Osteoblast (primary cell): ENCODE measurements at places on chromosomes 13 and 19.

GRCh38 chr13:79973533-79973963, 367.4 kb downstream of the SPRY2 start:
- DNase-seq = peak; percentile 6

DNA sequence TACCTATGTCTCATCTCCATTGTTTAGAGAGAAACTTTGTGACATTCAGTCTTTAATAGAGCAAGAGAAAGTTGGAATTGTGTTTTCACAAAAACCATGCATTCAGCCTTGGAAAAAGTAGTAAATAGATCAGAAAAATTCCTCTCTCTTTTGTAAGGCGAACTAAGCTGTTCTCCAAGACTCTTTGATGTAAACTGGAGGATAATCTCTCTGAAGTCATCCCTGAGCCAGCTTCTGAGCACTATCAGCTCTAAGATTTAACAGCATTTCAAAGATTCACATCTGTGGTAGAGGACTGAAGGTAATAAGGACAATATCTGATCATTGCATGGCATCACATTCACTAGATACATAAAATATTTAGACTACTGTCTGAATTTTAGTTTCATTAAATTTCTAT, 904.6 kb upstream of the ATXN8OS start:
- DNase-seq = no peak

GRCh38 chr13:86486582-86486981, 687.4 kb upstream of the SLITRK6 start:
- no peak for DNase-seq

DNA sequence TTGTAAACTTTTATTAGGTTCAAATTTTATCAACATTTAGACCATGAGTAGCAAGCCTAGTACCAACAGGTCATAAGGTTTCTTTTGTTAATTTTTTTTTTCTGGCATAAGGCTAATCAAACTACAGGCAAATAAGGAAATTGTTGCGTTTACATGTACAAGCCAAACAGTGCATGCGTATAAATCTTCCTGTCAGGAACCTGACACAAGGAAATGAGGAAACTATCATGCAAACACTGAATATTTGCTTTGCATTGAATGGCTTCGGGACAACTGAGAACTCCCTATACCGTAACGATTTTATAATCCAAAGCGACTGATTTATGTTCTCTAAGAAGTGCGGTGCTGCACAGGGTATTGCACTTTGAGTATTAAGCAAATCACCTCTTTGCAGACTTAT, 133.0 kb upstream of the TRPC4 start:
- DNase-seq = no peak

DNA sequence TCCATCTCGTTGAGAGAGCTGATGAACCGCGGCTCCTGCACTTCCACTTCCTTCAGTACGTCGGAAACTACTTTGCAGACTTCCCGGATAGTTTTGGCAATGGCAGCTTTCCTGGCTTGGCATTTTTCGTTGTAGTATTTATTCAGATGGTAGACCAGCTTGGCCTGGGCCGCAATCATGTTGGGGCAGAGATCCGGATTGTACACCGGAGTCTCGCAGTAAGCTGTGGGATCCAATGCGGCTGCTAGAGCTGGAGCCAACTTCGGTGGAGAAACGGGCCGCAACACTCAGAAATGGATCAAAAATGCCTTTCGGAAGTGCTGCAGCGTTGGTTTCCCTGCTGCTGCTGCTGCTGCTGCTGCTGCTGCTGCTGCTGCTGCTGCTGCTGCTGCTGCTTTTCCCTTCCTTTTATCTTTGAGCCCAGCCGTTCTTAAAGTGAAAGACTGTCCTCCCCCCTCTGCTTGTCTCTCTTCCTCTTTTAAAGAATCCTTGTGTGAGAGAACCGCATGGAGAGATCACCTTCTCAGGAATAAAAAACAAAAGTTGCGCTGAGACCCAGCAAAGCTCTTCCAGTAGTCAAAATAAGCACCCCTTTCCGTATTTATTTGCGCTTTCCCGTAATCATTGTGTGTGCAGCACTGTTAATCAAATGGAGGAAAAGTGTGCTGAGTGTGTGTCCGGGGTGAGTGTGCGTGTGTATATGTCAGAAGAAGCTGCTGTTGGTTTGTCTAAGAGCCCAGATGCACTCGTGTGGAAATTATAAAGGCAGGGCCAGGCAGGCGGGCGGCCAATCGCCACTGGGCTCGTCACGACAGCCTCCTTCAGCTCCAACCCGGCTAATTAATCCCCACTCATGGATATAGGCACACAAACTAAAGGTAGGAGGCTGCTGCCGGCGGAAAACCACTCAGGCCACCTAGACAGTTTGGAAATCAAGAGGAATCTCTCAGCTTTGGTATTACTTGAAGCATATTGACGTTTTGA, at the start of gene MAB21L1:
MAB21L1 (minus strand) TSS at position 730 of the 984 bp plus-strand sequence; CDS start at position 179, 551 bp downstream.
- peak; percentile 96 for DNase-seq

GRCh38 chr19:49890349-49891311, 6.1 kb downstream of the IL4I1 start:
- DNase-seq = no peak

DNA sequence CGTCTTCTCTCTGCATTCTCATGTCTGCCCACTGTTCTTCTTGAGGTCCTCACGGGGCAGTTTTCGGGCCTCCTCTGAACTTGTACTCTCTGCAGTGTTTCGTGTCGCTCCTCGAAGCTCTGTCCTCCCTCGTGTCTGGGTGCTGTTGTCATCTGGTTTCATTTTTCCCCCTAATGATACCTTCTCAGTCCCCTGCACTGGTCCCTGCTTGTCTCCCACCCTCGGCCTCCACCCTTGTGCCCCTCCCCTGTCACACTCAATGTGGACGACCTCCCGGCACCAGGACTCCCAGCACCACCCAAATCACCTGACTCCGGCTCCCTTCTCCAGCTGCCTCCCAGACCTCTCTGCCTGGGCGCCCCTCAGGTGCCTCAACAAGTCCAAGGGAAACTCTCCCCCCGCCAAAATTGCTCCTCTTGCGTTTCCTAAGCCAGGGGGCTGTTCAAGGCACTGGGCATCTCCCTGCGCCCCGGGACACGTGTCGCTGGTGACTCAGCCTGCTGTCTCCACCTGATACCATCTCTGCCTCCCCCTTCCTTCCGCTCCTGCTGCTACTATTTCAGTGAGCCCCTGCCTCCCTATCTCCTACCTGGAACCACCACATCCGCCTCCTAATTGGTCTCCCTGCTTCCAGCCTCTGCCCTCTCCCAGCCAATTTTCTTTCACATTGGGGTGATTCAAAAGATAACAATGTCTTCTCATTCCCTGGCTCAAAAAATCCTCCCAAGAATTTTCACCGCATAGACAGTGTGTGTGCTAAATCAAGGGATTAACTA, 49.5 kb downstream of the RFX2 start:
- peak; percentile 81 for DNase-seq

DNA sequence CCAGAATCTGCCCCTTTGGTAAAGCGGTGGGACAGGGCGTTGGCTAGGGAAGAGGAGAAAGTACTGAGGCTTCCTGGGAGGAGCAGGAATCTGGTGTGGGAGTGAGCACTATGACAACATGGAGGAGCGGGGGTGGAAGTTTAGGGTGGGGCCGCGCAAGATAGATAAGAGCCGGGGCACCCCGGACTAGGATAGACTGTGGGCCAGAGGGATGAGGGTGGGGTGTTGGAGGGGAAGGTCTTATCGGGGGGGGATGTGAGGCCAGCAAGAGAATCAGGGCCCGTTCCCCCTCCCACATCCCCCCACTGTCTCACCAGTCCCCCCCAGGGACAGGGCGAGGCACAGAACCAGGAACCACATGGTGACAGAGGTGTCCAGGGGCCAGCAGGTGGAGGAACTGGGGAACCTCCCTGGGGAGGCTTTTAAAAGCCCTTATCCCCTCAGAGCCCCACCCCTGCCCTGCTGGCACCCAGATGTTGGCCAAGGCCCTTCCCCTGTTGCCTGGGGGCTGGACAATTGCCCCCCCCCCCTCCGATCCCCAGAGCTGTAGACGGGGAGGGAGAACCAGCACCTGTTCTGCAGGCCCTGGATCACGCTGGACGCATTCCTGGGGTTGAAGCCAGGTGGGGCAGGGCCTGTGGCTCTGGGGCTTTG, at the start of gene KLK1:
KLK1 (minus strand) TSS at position 399 of the 654 bp plus-strand sequence; CDS start at position 360, 39 bp downstream.
- peak; percentile 75 for DNase-seq

DNA sequence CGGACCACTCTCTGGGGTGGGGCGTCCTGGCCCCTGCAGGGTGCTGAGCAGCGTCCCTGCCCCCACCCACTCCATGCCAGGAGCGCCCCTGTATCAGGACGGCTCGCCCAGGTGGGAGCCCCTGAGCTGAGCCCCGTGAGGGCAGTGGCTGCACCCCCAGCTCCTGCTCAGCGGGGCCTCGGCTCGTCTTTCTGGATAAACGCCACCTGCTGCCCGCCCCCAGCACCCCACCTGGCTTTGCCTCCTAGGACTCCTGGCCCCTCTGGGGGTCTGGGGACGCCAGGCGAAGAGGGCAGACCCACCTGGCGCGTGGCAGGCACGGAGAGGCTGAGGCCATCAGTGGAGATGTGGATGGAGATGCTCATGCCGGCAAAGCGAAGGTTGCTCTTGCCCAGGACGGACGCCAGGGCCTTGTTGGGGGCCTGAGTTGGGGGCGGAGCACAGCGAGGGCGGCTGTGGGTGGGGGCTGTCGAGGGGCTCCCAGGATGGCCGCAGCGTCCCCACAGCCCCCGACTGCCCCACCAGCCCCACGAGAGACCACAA, 22.3 kb downstream of the SHC2 start:
- DNase-seq = no peak

DNA sequence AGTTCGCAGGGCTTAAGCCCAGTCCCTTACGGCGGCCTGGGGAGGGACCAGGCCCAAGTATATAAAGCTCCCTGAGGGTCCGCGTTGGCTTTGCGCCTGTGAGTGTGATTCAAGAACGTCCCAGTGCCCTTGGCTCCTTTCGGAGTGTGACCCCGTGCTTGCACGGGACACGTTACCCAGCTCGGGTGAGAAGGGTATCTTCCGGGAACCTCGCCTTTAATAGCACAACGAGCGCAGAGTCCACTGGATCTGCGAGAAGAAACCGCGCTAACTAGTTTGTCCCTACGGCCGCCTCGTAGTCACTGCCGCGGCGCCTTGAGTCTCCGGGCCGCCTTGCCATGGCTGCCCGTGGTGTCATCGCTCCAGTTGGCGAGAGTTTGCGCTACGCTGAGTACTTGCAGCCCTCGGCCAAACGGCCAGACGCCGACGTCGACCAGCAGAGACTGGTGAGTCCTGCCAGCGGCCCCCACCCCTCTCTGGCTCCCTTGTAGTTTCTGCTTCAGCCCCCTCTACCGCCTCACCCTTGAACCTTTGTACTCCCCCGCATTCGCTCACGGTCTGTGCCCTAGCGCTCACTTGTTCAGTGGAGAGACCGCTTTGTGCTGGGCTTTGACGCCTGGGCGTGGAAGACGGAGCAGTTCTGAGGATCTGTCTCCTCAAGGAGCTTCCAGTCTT, at the start of gene DNAJC15:
DNAJC15 (plus strand) TSS at position 298 of the 675 bp plus-strand sequence; CDS start at position 339, 41 bp downstream.
- peak; percentile 93 for DNase-seq

DNA sequence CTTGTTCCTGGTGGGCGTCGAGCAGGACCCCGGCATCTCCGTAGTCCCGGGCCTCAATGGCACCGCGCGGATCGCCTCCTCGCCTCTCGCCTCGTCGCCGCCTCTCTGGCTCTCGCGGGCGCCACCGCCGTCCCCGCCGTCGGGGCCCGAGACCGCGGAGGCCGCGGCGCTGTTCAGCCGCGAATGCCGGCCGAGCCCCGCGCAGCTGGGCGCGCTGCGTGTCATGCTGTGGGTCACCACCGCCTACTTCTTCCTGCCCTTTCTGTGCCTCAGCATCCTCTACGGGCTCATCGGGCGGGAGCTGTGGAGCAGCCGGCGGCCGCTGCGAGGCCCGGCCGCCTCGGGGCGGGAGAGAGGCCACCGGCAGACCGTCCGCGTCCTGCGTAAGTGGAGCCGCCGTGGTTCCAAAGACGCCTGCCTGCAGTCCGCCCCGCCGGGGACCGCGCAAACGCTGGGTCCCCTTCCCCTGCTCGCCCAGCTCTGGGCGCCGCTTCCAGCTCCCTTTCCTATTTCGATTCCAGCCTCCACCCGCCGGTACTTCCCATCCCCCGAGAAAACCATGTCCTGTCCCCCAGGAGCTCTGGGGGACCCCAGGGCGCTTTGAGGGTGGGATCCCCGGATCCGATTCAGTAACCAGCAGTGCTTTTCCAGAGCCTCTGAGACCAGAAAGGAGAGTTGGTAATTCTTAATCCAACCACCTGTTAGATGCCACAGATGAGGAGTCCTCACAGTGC, 885 bp downstream of the MLNR start:
- DNase-seq = peak; percentile 90

GRCh38 chr13:23512762-23513395, 57.3 kb upstream of the TNFRSF19 start:
- DNase-seq = no peak

- DNase-seq = peak; percentile 37
These were observed 2791.0 kb upstream of the PCDH20 start for GRCh38 chr13:64206430-64207225.

DNA sequence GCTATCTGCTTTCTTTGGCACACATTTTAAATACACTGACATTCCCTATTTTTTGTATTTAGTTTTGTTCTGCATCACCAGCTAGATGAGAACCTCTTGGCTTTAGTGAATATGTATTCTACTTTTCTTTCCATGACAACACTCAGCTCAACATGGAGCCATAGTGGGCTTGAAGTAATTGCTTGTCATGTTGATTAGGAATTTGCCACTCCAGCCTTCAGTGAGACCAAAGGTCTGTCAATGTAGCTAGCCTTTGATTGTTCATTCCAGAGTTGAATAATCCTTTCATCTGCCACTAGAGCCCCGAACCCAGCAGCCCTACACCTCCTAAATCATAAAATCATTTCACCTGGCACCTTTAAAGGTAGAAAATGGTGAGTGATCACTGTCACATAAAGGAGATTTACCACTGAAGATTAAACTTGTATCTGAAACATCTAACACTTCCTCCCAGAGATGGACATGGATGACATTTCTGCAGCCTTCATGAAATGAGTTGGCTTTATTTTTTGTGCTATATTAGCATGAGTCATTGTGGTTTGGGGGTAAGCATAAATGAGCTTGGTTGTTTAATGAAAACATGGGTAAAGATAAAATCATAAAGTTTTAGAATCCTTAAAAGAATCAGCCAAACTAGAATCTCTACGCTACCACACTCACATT, 29.2 kb upstream of the GARRE1 start:
- DNase-seq = no peak

GRCh38 chr13:111316161-111316730, 4.2 kb upstream of the TEX29 start:
- no peak for DNase-seq

DNA sequence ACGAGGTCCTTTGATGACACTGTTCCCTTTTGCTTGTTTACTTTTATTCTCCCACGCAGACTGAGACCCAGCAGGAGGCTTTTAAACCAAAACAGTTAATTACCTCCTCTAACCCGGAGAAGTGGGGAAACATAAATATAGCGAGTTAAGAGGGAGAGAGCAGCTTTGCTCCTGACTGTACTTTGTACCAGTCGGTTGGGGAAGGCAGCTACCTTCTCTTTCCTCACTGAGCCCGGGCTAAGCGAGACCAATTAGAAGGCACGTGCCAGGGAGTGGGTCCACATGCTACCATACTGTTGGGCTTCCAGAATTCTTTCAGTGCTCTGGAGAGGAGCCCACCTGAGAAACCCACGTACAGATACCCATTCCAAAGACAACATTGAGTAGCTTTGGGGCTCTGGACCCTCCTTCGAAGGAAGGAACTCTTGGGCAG, 124.2 kb downstream of the ZIC5 start:
- DNase-seq = no peak
